ENCODE measurements at places on chromosomes 7 and 10.

- H3K27ac ChIP-seq = no peak overlapping the region
- no peak overlapping the region for H3K4me3 ChIP-seq
- no peaks in the 10 kb centered on the region for H3K27me3 ChIP-seq
- peaks cover 4% of the 10 kb centered on the region for H3K4me1 ChIP-seq
- H3K36me3 ChIP-seq = no peaks in the 10 kb centered on the region
Measured at GRCh38 chr10:78557433-78557925, 511.3 kb upstream of the ZMIZ1 start.

- no peak overlapping the region for H3K4me3 ChIP-seq
- H3K36me3 ChIP-seq = no peaks in the 10 kb centered on the region
- no peak overlapping the region for H3K27ac ChIP-seq
- no peaks in the 10 kb centered on the region for H3K4me1 ChIP-seq
Measured at GRCh38 chr10:112716924-112717413, 233.1 kb upstream of the TCF7L2 start.

GRCh38 chr10:59363446-59363958 is 1.2 kb upstream of the FAM13C start:
- no peaks in the 10 kb centered on the region for H3K4me1 ChIP-seq
- H3K4me3 ChIP-seq = no peak overlapping the region
- H3K36me3 ChIP-seq = no peaks in the 10 kb centered on the region

DNA sequence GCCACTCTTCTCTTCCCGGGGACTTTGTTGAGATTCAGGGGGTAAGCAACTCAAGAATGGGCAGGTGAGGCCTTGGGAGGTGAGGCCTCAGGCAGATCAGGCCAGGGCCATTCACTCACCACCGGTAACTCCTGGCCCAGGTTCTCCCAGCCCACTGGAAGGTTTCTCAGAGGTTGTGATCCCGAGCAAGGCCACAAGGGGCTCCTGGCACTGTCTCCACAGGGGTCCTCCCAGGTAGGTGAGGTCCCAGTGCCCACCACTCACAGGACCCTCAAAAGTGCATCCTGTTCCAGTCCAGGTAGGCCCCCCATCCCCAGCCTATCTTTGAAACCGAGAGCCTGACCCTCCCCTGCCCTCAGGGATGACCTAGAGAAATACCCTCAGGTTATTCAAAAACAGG is 236.1 kb downstream of the BUB3 start:
- H3K27ac ChIP-seq = no peak overlapping the region
- no peak overlapping the region for H3K4me3 ChIP-seq
- DNase-seq = no peak
- no peaks in the 10 kb centered on the region for H3K4me1 ChIP-seq
- no peaks in the 10 kb centered on the region for H3K27me3 ChIP-seq

DNA sequence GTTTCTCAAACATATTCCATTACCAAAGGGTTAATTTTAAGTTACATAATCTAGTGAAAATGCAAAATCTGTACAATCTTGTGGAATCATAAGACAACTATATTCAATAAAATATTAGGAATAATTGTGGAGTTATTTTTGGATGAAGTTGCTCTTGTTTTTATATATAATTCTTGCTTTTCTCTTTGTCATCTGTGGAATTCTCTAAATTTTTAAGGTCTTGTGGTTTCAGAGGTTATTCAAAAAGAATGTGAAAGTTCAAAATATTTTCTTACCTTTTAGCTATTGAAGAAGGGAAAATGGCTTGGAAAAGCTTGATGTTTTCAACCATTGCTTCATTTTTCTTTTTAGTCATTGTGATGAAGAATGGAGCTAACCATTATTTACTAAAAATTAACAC is 552.1 kb downstream of the TFEC start:
- H3K4me3 ChIP-seq = no peak overlapping the region
- H3K36me3 ChIP-seq = no peaks in the 10 kb centered on the region

GRCh38 chr10:91410638-91411371 is 661 bp downstream of the HECTD2 start:
- no peaks in the 10 kb centered on the region for H3K27me3 ChIP-seq
- H3K4me3 ChIP-seq = peak overlapping the region; percentile 90
- DNase-seq = no peak
- no peaks in the 10 kb centered on the region for H3K36me3 ChIP-seq
- H3K27ac ChIP-seq = peak overlapping the region; percentile 99

- no peak overlapping the region for H3K27ac ChIP-seq
- H3K4me3 ChIP-seq = no peak overlapping the region
- H3K36me3 ChIP-seq = no peaks in the 10 kb centered on the region
- no peak for DNase-seq
- H3K4me1 ChIP-seq = no peaks in the 10 kb centered on the region
- H3K27me3 ChIP-seq = no peaks in the 10 kb centered on the region
Measured at GRCh38 chr7:94048755-94049154, 44.6 kb upstream of the BET1 start.

DNA sequence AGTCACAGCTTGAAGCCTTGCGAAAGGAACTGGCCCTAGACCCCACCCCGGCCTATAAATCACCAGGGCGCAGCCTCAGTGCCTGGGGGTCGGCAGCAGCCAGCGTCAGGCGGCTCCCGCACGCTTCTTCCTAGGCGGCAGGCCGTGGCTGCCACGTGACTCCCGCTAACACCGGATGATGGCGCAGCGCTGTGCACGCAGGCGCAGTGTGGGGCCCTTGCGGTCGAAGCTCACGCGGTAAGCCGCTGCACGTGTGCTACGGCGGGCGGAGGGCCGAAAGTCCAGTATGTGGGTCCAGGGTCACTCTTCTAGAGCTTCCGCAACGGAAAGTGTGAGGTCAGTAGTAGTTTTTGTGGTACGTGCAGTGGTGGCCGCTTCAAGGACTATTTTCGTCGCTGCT is at the start of gene STK31:
STK31 (plus strand) TSS at position 220 of the 400 bp plus-strand sequence; CDS start at position 287, 67 bp downstream.
- H3K4me3 ChIP-seq = no peak within 1 kb of the TSS
- no peak within 1 kb of the TSS for H3K27ac ChIP-seq
- no peaks in the 10 kb centered on the region for H3K4me1 ChIP-seq
- H3K27me3 ChIP-seq = no peaks in the 10 kb centered on the region

DNA sequence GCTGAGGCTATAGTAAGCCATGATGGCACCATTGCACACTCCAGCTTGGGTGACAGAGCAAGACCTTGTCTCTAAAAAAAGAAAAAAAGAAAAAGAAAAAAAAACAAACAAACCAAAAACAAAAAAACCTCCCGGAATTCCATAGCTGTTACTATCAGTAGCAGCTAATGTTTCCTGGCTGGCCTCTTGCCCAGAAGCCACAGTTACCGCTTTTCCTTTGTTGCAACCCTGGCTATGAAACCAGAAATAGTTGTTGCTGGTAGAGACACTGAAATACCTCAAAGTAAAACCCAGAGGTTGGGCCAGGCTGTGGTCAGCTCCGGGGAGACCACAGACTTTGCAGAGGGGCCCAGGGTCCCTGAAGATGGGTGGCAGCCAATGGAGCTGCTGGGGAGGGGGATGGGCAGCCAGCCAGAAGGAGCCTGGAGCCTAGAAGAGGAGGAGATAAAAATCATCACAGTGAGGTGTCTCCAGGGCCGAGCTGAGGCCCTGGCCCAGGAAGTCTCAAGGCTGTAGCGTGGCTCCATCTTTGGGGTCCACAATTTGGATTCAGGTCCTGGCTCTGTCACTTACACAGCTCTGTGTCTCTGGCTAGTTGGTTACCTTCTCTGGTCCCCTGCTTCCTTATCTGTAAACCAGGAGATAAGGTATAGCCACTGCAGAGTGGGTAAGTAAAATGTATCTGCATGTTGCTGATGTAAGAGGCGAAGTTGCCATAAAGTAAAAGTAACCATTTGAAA is 3.4 kb upstream of the CHST12 start:
- H3K27me3 ChIP-seq = no peaks in the 10 kb centered on the region
- H3K36me3 ChIP-seq = no peaks in the 10 kb centered on the region
- no peak overlapping the region for H3K4me3 ChIP-seq
- H3K27ac ChIP-seq = peak overlapping the region; percentile 40
- DNase-seq = no peak
- H3K4me1 ChIP-seq = peaks cover 45% of the 10 kb centered on the region

- no peaks in the 10 kb centered on the region for H3K36me3 ChIP-seq
- H3K4me1 ChIP-seq = no peaks in the 10 kb centered on the region
- H3K4me3 ChIP-seq = no peak overlapping the region
- no peaks in the 10 kb centered on the region for H3K27me3 ChIP-seq
Measured at GRCh38 chr7:81632418-81632817, 137.4 kb downstream of the HGF start.

- H3K27me3 ChIP-seq = no peaks in the 10 kb centered on the region
- H3K27ac ChIP-seq = peak overlapping the region; percentile 11
- peaks cover 60% of the 10 kb centered on the region for H3K4me1 ChIP-seq
- DNase-seq = no peak
- peaks cover 2% of the 10 kb centered on the region for H3K36me3 ChIP-seq
Measured at GRCh38 chr10:63431962-63432797, 33.6 kb downstream of the JMJD1C start.

DNA sequence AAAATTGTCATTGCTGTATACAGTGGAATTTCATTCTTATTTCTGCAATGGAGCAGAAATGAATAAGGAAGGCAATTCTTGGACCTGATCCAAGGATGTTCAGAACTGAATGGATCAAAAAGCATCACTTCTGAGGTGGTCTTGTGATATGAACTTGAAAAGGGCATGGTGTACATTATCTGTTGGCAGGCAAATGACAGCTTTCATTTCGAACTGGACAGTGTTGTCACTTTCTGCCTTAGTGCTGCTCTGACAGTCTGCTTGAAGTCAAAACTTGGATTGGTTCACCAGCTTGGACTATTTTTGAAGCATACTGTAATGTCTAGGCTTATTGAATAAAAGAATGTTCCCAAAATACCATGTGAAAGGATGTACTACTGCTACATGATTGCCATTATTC is 52.0 kb downstream of the VCL start:
- peak overlapping the region; percentile 44 for H3K27ac ChIP-seq
- H3K36me3 ChIP-seq = no peaks in the 10 kb centered on the region
- H3K27me3 ChIP-seq = no peaks in the 10 kb centered on the region
- H3K4me3 ChIP-seq = no peak overlapping the region
- peaks cover 16% of the 10 kb centered on the region for H3K4me1 ChIP-seq

GRCh38 chr7:151423936-151424335 is 14.1 kb upstream of the WDR86 start:
- H3K36me3 ChIP-seq = no peaks in the 10 kb centered on the region
- no peak overlapping the region for H3K4me3 ChIP-seq
- peaks cover 16% of the 10 kb centered on the region for H3K4me1 ChIP-seq
- no peaks in the 10 kb centered on the region for H3K27me3 ChIP-seq
- H3K27ac ChIP-seq = no peak overlapping the region

- H3K27me3 ChIP-seq = no peaks in the 10 kb centered on the region
- no peak overlapping the region for H3K4me3 ChIP-seq
- H3K27ac ChIP-seq = no peak overlapping the region
- DNase-seq = no peak
- no peaks in the 10 kb centered on the region for H3K4me1 ChIP-seq
- H3K36me3 ChIP-seq = no peaks in the 10 kb centered on the region
Measured at GRCh38 chr7:90242369-90243168, 2.4 kb upstream of the CFAP69 start.

DNA sequence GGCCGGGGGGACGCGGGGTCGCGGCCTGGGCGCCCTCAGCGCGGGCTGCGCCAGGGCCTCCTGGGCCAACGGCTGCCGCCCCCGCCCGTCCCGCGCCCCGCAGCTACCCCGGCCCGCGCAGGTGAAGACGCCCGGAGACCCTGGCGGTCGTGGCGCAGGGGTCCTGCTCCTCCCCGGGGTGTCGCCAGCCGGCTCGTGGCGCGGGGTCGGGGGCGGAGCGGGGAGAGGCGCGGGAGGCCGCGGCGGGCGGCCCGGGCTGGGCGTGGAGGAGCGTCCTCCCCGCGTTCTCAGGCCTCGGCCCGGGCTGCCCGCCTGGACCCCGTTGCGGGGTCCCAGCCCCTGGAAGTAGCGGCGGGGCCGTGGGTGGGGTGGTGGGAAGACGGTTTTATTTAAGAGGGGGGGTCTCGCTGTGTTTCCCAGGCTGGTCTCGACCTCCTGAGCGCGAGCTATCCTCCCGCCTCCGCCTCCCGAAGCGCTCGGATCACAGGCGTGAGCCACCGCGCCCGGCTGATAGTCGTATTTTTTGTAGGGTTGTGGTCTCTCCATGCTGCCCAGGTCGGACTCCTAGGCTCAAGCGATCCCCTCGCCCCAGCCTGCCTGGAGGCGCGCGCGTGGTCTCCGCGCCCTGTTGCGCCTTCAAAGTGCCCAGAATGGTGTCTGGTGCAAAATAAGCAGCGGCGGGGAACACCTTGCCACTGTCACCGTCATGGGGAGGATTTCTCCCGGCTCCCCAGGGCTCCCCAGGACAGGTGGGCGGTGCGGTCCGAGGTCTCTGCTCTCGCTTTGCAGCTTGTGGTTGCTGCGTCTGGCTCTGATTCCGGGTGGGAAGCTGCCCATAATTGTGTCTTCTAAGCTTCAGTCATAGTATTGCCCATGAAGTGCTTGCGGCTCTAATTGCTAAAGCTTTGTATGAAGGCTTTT is 15.3 kb upstream of the SUN1 start:
- peaks cover 27% of the 10 kb centered on the region for H3K4me1 ChIP-seq
- no peaks in the 10 kb centered on the region for H3K36me3 ChIP-seq
- H3K4me3 ChIP-seq = peak overlapping the region; percentile 87
- no peak for DNase-seq

DNA sequence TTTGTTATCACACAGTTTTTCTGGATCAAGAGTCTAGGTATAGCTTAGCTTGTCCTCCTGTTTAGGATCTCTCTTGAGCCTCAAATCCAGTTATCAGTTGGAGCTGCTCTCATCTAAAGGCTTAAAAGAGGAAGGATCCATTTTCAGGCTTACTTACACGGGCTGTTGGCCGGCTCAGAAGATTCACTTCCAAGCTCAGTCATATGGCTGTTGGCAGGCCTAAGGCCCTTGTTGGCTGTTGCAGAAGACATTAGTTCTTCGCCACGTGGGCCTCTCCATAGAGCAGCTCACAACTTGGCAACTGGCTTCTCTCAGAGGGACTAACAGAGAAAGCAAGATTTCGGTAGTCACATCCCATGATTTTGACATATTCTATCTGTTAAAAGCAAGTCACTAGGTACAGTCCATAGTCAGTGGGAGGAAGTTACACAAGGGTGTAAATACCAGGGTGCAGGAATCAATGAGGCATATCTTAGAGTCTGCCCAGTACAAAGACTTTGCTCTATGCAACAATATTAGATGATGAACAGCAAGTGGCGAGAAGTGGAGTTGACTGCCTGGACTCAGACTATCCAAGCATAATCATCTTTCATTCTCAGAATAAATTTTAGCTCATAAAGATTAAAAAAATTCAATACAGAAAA is 280.1 kb upstream of the MBL2 start:
- no peak for DNase-seq
- no peak overlapping the region for H3K4me3 ChIP-seq
- no peaks in the 10 kb centered on the region for H3K36me3 ChIP-seq
- no peaks in the 10 kb centered on the region for H3K4me1 ChIP-seq
- H3K27me3 ChIP-seq = no peaks in the 10 kb centered on the region

All from esophagus squamous epithelium (tissue), 5 donors.